Upper lobe of right lung (tissue), 1 donor: ENCODE measurements at places on chromosomes 6 and 20. TPM values are rescaled to one million over a fixed set of nuclear protein-coding genes. Genes with fewer than 3 reads are reported as not detected.

Gene VWA7
- 3.4 TPM for total RNA-seq

Gene POPDC3
- 1.9 TPM for total RNA-seq

Gene SLC17A9
- total RNA-seq: 15.2 TPM

GRCh38 chr6:119318176-119318575 lies 31.4 kb downstream of the MAN1A1 start:
- H3K36me3 ChIP-seq: no peaks in the 10 kb centered on the region
- peaks cover 19% of the 10 kb centered on the region for H3K4me1 ChIP-seq
- no peak for DNase-seq

DNA sequence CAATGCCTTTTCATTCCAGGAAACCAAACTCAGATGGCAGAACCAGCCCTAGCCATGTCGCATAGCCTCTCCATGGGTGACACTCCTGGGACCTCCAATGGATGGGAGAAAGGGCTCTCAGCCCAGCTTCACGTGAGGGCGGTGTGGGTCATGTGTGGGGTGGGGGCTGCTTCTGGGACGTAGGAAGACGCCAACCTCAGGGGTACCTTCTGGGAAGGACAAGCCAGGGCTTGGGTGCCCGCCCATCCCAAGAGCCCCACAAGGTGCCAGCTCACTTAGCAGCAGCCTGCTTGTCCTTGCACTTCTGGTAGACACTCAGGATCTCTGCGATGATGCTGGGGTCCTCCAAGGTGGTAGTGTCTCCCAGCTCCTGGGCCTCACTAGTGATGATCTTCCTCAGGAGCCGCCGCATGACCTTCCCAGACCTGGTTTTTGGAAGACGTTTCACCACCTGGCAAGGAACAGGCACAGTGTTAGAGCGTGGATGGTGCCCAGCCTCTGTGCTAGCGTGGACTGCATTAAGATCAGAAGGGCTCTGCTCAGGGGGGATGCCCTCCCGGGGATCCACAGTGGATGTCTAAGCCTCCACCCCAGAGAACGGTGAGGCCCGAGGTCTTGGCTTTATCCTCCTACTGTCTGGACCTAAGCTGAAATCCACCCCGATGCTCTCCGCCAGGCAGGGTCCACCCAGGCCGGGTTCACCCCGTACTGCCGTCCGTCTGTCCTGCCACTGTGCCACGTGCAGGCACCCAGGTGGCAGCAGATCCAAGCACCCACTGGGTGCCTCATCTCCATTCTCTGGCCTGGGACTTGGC lies 15.1 kb upstream of the APMAP start:
- no peak overlapping the region for H3K27ac ChIP-seq
- no peak overlapping the region for H3K4me3 ChIP-seq
- DNase-seq: peak; percentile 37
- H3K4me1 ChIP-seq: no peaks in the 10 kb centered on the region

- H3K27ac ChIP-seq: no peak overlapping the region
- no peaks in the 10 kb centered on the region for H3K4me1 ChIP-seq
- H3K4me3 ChIP-seq: no peak overlapping the region
These were observed 41.0 kb upstream of the GLP1R start for GRCh38 chr6:39007575-39007974.

DNA sequence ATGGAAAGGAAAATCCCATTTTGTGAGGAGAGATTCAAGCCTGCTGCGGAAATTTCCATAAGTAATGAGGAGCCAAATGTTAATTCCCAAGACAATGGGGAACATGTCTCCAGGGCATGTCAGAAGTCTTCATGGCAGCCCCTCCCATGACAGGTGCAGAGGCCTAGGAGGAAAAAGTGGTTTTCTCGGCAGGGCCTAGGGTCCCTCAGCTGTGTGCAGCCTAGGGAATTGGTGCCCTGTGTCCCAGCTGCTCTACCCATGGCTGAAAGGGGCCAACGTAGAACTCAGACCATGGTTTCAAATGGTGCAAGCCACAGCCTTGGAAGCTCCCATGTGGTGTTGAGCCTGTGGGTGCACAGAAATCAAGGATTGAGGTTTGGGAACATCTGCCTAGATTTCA lies 269.9 kb downstream of the TBC1D32 start:
- H3K4me1 ChIP-seq: no peaks in the 10 kb centered on the region
- H3K27me3 ChIP-seq: no peaks in the 10 kb centered on the region
- no peaks in the 10 kb centered on the region for H3K36me3 ChIP-seq
- no peak for DNase-seq
- H3K4me3 ChIP-seq: no peak overlapping the region

DNA sequence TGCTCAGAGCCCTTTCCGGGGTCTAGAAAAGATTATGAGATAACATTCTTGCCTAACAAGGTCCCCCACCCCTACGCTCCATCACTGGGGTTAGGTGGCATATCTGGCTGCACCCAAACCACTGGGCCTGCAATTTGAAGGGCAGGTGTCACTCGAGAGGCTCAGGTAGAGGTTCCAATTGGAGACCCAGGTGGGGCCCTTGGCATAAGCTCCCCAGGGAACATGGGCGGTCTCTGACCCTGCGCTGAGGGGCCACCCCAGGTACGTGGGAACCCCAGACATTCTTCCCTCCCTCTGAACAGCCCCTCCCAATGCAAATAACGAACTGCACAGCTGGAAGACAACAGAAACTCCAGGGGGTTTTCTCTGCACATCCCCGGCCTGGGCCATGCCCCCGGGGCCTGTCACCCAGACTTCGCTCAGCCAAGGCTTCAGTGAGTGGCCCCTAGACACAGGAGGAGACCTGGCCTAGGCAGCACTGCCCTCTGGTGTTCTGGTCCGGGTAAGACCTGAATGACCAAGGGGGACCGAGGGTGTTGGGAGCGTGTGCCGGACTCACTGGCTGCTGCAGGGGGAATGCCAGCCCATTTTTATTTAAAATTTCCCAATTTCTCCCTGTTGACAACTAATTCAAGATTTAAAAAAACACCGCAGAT lies 47.5 kb downstream of the DSTN start:
- peak; percentile 76 for DNase-seq
- no peak overlapping the region for H3K4me3 ChIP-seq
- H3K27me3 ChIP-seq: no peaks in the 10 kb centered on the region
- H3K27ac ChIP-seq: no peak overlapping the region

GRCh38 chr6:127554435-127555006 lies 22.5 kb upstream of the C6orf58 start:
- H3K36me3 ChIP-seq: no peaks in the 10 kb centered on the region
- no peak overlapping the region for H3K27ac ChIP-seq
- H3K4me1 ChIP-seq: no peaks in the 10 kb centered on the region
- no peak overlapping the region for H3K4me3 ChIP-seq
- no peak for DNase-seq

GRCh38 chr20:38222231-38222922 lies 38.2 kb downstream of the KIAA1755 start:
- DNase-seq: peak; percentile 70
- H3K27me3 ChIP-seq: no peaks in the 10 kb centered on the region
- no peak overlapping the region for H3K4me3 ChIP-seq
- no peak overlapping the region for H3K27ac ChIP-seq

DNA sequence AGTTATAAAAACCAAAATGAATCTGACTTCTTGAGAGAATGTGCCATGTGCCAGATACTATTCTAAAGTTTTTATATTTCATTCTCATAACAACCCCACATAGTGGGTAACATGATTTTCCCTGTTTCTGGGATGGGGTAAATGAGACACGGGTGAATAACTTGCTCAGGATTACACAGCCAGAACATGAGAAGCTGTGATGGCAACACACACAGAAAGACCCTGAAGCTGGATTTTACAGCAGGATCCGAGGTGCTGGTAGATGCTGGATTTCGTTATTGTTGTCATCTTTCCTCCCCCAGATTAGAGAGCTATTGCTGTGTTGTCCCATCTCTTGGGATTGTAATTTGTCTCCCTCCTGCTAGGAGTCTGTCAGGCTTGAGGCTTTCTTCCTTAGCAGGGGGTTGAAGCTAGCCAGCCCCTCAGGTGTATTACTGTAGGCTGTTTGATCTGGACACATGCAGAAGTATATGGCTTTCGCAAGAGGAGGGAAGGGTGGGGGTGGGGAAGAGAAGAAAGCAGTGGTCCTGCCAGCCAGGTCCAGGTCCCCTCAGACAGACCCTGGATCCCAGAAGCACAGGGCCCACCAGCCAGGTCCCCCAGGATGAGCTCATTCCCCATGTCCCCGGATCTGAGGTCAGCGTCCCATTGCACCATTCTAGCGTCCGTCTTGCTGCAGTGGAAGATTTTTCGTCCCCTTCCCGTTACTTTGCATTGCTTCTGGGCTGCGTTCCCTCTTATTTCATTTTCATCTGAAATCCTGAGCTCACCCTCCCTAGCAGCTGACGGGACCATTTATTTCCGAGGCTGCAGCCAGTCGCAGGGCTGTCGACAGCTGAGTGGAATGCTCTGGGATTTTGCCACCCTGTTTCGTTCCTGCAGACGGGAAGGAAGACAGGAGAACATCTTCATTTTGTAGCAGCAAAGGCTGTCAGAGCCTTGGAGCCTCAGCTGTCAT lies 7.3 kb upstream of the KCNG1 start:
- H3K4me1 ChIP-seq: no peaks in the 10 kb centered on the region
- peaks cover 45% of the 10 kb centered on the region for H3K27me3 ChIP-seq
- H3K27ac ChIP-seq: no peak overlapping the region
- H3K36me3 ChIP-seq: no peaks in the 10 kb centered on the region
- no peak overlapping the region for H3K4me3 ChIP-seq

DNA sequence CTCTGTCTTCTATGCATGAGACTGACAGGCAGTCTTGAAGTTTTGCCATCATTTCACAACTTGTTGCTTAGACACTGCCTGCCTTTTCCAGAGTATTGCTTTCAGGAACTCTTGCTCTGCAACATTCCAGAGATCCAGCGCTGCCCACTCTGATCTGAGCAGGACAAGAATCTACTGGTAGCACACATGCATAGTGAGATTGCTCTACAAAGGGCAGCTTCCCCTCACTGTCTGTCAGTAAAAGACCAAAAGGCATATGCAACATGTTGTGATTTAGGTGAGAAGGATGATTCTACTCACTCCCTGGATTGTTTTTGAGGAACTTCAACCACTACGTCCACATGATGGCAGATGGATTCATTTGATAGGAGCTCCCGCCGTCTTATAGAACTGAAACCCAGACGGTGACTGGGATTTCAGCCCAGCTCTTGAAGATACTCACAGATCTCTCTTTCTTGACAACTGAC lies 259.1 kb downstream of the ARID1B start:
- H3K4me1 ChIP-seq: peaks cover 46% of the 10 kb centered on the region
- no peaks in the 10 kb centered on the region for H3K36me3 ChIP-seq
- peak overlapping the region; percentile 49 for H3K27ac ChIP-seq
- DNase-seq: no peak
- H3K27me3 ChIP-seq: no peaks in the 10 kb centered on the region

DNA sequence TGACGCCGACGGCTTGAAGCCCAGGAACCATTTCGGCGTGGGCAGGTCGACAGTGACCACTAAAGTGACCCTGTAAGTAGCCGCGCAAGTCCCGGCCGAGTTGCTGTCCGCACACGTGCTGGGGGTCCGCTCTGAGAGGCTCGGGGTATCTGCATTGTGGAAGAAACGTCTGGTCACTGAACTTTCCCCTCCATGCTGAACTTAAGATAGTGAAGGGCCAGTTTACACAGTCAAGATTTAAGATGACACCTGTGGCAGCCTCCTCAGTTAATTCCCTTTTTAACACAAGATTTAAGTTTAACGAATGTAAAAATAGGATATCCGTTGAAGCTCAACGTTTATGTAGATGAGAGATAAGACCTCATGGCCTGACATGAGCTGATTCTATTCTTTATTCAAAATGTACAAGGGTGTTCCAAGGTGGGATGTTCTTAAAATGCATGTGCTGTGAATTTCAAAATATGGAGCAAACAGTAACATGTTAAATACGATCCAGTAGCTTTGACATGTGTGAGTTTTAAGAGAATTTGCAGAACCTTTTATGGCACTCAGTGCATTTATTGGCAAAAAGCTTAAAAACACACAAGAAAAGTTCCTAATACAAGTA lies 116.2 kb downstream of the RTN4IP1 start:
- peaks cover 39% of the 10 kb centered on the region for H3K4me1 ChIP-seq
- peak overlapping the region; percentile 75 for H3K4me3 ChIP-seq
- DNase-seq: no peak
